ENCODE measurements at places on chromosomes 2 and 18.

DNA sequence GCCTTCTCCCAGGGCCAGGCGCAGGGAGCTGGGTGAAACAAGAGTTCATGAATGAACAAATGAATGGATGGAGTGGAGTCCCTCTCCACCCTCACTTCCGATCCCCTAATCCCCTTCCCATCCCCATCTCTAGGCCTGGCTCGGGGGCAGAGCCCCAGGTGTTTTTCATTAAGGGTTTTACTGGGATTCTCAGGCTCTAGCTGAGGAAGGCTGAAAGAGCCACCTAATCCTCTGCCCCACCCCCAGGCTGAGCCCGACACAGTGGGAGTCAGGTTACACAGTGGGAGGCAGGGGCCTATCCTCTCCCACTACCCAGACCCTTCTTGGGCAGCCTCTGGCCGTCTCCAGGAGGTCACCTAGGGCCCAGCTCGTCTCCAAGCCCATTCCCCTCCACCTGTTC is 36.1 kb downstream of the SDC1 start:
- no peak for DNase-seq

DNA sequence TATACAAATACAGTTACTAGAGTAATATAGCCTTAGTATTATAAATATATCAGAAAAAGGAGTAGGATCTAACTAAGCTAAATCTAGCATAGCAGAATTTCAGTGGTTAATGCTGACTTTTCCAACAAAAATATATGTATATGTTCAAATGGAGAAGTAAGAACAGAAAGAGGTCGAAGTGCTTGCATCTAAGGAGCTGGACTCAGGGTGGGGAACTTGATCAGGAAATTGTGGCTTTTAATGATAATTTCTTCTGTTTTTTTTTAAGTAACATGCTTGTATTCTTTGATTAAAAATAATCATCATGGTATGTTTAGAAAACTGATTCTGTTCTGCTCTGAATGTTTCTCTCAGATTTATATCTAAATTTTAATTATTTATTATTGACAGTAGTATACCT is 327.1 kb downstream of the GALNT13 start:
- DNase-seq, result no peak

GRCh38 chr2:238970553-238971081 is 122.7 kb downstream of the TWIST2 start:
- DNase-seq, result no peak

DNA sequence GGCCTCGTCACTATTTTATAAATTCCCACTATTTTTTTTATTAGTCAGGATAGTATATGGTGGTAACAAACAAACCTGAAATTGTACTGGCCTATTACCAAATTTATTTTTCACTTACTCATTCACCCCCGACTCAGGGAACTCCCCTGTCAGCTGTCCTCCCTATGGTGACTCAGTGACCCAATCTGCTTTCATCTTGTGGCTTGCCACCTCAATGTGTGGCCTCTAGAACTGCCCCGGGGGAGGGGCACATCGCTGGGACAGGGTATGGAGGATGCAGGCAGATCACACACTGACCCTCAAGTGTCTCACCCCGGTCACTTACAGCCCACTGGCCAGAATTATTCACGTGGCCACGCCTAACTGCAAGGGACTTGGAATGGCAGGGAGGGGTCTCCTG is 71.6 kb downstream of the ACTR2 start:
- DNase-seq, result no peak

- no peak for DNase-seq
These were observed 68.0 kb upstream of the CABLES1 start for GRCh38 chr18:23067236-23067635.

DNA sequence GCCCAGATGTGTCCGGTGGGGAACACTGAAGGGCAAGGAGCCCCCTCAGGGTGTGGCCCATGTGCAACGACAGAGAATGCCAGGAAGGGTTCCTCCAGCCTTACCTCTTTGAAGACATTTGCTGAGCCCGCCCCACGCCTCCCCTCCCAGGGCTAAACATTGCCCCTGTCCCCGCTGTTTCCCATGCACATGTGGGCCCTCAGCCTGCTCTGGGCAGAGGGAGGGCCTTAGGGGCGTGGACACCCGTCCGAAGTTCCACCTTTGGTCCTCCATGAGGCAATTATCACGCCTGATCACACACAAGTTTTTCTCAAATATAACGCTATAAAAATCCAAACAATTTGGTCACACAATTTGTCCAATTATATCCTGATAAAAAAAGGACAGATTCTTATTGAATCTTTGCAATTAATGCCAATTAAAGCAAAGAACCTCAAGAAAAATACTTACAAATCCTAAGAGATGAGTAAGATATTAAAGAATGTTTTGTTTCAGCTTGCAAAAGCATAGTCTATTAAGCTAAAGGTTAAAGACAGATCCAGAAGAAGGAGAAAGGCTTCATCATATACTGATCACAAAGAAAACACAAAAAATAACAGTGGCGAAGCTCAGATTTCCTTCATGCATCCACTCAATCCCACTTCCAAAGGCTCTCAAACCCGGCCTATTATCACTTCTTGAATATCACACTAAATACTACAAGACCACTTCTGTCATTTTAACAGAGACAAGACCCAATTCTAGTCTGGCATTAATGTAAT is 55.2 kb upstream of the LDLRAD4 start:
- DNase-seq, result no peak

Data from NCI-H2171 (cell line).